ENCODE measurements at places on chromosomes 1 and 21.
A peak's percentile ranks its signal among the peaks of the same experiment; 100 is the strongest.

GRCh38 chr1:228463009-228463558, 24.1 kb upstream of the RNF187 start:
- DNase-seq, result no peak

DNA sequence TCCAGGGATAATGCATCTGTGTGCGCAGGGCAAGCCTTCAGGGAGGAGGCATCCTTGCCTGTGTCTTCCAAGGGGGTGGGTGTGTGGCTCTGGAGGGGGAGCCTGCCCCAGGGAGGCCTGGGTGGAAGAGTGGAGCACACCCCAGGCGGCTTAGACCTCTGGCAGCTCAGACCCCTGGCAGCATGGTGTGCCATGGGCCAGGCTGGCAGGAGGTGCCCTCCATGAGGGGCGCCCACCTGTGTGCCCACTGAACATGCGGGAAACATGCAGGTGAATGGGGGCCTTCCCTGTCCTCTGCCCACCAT, 1.1 kb upstream of the PANK4 start:
- no peak for DNase-seq

- no peak for DNase-seq
Measured at GRCh38 chr1:24426744-24427544, 11.3 kb downstream of the NIPAL3 start.

DNA sequence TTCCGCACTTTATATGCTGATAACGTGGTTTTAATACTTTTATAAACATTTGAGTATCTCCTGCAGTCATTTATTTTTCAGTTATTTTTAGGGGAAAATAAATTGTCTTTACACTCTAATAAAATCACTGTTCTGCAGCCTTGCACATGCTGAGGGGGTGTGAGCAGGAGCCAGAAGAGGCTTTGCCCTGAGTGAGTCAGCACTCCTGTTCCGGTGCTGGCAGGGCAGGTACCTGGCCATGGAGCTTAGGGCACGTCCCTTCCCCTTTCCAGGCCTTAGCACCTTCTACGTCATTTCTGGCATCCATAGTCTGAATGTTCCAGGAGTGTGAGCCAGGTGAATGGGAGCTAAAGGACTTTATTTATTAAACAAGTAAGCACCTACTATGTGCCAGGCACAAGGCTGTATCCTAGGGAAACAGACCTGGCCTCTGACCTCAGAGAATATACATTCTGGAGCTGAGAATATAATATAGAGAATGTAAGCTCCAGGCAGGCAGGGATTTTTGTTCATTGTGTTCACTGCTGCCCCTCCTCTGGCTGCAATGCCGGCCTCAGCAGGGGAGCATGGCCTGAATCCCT, 402.9 kb downstream of the PTPRU start:
- DNase-seq, result no peak

- DNase-seq, result peak; percentile 58
Measured at GRCh38 chr1:205229399-205229871, 1.7 kb downstream of the TMCC2 start.

DNA sequence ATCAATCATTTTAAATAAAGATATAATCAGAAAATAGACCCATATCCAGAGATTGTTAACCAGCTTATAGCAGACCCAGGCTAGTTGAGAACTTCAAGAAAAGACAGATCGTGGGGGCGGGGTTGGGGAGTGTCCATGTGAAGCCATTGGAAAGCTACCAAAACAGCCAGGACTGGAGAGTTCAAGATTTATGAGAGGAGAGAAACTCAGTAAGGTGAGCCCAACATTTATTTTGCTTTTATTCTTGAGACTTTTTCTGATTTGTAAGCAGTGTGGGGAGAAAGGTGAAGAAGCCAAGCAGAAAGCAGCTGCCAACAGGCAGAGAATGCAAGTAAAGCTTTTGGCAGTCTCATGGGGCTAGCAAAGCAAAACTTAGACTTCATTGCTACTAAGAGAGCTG, 179.9 kb downstream of the VPS13D start:
- DNase-seq, result no peak

- DNase-seq, result no peak
Measured at GRCh38 chr21:30625449-30626165, 5.2 kb downstream of the KRTAP20-4 start.

DNA sequence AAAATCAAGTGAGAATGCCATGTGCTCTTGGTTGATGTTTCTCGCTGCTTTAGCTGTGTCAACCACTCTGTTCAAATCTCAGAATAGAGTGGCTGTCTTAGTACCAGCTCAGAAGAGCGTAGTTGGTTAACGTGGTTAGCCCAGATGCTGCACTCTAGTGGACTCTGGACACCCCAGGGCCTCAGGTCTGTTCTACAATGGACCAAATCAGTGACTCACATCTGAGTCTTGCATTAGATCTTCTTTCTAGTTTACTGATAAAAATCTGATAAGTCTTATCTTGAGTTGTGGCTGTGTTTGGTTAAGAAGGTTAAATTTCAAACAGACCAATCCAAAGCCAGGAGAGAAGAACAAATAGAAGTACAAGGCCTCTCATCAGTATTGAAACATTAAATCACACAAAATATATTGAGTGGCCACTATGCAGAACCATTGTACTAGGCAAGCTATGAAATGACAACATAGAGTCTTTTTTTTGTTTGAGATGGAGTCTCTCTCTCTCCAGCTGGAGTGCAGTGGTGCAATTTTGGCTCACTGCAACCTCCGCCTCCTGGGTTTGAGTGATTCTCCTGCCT, 104.1 kb downstream of the NR5A2 start:
- no peak for DNase-seq

- no peak for DNase-seq
Measured at GRCh38 chr1:89557956-89558355, 33.3 kb downstream of the LRRC8B start.

DNA sequence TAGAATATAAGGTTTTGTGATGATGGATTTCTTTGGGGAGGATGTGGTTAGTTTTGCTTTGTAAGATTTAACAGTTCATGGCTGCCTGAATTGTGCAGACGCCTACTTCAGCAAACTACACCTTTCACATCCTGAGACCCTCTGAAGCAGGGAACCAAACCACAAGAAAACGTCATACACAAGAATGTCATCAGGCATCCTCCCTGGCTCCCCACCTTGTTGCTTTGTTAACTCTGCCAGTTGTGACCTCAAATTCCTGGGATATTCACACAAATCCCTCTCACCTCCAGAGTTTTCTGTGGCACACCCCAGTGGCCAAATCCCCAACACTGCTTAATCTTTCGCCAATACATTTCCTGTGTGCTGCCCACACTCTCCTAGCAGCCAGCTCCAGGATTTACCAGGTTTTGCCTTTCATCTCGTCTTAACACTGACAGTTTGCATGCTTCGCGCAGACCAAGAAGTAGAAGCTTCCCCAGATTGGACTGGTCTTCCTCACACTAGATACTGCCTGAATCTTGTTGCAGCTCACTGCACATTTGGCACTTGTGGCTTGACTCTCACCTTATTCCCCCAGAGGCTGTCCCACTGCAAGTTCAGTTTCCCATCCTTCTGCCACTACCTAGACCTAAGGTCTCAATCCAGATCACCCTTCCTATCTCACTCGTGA, 51.1 kb upstream of the CTTNBP2NL start:
- no peak for DNase-seq

DNA sequence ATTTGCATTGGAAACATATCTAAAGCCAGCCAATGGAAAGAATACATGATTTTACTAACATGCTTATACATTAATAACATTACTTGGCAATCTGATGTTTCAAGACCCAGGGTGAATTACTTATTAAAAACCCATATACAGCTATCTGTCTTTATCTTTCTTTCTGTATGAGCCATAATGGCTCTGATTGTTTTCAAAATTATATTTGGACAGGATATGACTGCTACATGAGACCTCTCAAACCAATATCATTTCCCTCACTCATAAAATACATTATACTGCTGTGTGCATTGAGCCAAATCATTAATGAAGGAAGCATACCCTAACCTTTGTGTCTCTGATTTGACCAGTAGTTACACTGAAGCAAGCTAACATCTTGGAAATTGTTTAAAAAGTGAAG, 205.9 kb upstream of the DPYD start:
- DNase-seq, result no peak

DNA sequence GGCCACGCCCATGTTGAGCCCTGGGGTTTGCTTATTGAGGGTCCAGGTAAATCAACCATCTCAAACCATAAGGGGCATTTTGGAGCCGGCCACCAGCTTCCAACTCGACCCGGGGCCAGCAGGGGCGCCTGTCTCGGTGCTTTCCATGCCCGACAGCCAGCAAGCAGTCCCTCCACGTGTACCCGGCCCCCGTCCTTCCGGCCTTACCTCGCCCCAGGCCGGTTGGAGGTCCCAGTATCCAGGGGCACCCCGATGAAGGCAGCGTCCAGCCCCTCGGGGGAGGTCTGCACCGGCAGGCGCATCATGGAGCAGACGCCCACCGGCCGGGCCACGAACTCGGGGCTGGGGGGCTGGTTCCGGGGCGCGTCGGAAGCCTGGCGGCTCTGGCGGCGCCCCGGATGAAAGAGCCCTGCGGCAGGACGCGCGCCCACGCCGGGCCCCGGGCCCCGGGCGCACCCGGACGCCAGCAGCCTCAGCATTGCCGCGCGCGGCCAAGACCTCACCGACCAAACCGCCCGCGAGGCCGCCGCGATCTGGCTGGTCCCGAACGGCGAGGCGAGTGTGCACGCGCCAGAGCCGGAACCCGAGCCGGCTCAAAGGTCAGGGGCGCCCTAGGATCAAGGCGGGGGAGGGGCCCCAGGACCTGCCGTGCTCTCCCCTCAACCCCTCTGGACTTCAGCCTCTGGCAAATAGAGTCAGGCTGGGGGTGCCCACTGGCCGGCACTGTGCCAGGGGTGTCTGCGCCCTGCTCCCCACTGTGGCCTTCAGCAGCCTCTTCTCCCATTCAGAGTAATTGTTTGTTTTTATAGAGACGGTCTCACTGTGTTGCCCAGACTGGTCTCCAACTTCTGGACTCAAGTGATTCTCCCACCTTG, at the start of gene AGMAT:
Gene AGMAT, minus strand, starts transcription at position 563 of the 875 bp plus-strand sequence. Its CDS starts 84 bp downstream, at position 479.
- peak; percentile 23 for DNase-seq

DNA sequence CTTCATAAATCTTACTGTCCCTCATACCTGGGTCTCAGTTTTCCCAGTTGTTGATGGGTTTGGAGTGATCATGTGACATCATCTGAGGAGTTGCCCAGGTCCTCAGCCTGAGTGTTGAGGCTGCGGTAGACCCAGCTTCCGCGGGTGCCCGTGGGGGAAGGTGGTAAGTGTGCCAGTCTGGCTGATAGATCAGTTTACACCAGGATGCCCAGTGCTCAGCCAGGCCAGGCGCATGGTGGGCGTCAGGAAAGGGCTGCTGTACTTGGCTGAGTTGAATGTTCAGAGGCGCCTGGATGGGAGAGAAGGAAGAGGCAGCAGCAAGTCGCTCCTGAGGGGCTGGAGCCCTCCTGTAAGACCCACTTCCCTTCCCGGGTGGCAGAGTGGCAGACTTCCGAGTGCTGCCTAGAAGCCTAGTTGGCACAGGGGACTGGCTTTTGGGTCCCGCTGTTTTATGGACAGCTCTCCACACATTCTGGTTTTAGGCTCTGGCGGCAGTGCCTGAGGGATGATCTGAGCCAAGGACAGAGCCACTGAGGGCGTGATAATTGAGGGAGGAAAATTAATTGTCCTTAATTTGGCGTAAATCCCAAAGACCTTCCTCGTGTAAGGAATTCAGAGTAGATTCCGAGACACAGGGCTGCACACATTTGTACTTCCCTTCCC, 35.8 kb downstream of the PTPRF start:
- no peak for DNase-seq

GRCh38 chr1:229107304-229107815, 163.6 kb upstream of the RAB4A start:
- no peak for DNase-seq

GRCh38 chr1:23960291-23961020, 828 bp downstream of the PNRC2 start:
- no peak for DNase-seq

Data from NCI-H460 (cell line).